Hematopoietic multipotent progenitor cell treated with erythropoietin and hydrocortisone succinate and interleukin-3 and kit ligand, for 15 days (in vitro differentiated cells): ENCODE measurements at places on chromosomes 11 and 22.

GRCh38 chr11:1932105-1932480 lies 12.6 kb downstream of the TNNT3 start:
- peak; percentile 79 for DNase-seq

- DNase-seq: no peak
Observed at GRCh38 chr22:45757936-45758335, 86.3 kb downstream of the ATXN10 start.

DNA sequence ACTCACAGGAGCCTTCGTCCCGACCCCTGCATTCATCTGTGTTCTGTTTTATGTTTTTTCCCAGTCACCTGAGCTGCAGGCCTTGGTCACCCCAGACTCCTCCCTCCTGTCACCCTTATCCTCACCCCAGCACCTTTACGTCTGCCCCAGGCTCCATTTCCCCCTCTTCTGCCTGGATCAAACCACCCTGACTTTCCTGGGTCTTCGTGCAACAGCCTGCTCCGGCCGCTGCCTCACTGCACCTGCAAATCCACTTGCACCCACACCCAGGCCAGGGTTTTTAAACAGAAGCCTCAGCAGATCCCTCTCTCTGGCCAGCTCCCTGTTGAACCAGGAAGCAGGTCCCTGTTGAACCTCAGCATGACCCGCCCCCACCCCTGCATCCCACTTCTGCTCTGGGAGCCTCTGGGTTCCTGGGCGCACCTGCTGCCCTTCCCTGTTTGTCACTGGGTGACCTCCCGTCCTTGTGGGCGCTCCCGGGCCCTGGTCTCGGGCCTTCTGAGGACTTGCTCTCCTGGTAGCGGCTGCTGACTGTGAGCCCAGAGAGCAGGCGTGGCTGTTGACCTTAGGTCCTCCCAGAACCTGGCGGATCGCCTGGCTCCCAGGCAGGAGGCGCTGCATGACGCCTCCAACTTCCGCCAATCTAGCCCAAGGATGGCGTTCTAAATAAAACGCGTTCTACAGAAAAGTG lies 12.8 kb downstream of the MAPK8IP2 start:
- DNase-seq: no peak

GRCh38 chr22:31968022-31968421 lies 23.7 kb downstream of the YWHAH start:
- no peak for DNase-seq

GRCh38 chr11:115162919-115163318 lies 341.3 kb downstream of the CADM1 start:
- no peak for DNase-seq

DNA sequence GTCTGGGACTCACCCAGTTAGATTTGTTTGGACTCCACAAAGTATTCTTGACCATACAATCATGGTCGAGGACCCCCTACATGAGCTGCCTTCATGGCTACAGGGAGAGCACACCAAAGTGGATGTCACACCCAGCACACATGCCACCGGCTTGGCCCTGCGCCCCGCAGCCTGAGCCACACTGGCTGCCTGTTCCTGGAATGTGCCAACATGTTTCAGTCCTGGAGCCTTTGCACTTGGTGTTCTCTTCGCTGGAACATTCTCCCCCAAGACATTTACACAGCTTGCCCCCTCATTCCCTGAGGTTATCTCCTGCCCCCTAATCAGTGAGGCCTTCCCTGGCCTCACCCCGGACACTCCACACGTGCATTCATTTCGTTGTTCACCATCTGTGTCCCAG lies 46.0 kb downstream of the PPARA start:
- peak; percentile 27 for DNase-seq

DNA sequence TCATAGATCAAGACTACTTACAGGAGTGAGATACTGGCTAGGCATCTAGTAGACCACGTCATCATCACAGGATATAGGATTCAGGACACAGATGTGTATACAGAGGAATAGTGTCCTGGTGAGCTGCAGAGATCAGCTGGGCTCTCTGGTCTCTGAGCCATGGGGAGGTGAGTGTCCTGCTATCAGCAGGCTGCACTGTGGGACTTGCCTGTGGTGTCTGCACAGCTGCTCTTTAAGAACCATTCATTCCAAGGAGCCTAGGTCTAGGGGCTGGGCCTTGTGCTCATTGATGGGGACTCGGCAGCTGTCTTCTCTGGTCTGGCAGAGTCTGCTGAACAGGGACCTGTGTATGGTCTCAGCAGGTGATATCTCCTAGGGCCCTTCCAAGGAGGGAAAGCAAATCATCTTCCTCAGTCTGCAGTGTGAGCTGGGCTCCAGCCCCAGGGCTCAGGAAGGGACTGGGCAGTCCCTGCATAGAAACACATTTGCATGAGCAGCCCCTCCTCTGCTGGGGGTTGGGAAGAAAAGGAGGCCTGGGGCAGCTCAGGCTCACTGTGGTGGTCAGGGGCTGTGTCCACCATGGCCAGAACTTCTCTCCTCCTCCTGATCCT lies 66.1 kb upstream of the VPREB1 start:
- DNase-seq: no peak

DNA sequence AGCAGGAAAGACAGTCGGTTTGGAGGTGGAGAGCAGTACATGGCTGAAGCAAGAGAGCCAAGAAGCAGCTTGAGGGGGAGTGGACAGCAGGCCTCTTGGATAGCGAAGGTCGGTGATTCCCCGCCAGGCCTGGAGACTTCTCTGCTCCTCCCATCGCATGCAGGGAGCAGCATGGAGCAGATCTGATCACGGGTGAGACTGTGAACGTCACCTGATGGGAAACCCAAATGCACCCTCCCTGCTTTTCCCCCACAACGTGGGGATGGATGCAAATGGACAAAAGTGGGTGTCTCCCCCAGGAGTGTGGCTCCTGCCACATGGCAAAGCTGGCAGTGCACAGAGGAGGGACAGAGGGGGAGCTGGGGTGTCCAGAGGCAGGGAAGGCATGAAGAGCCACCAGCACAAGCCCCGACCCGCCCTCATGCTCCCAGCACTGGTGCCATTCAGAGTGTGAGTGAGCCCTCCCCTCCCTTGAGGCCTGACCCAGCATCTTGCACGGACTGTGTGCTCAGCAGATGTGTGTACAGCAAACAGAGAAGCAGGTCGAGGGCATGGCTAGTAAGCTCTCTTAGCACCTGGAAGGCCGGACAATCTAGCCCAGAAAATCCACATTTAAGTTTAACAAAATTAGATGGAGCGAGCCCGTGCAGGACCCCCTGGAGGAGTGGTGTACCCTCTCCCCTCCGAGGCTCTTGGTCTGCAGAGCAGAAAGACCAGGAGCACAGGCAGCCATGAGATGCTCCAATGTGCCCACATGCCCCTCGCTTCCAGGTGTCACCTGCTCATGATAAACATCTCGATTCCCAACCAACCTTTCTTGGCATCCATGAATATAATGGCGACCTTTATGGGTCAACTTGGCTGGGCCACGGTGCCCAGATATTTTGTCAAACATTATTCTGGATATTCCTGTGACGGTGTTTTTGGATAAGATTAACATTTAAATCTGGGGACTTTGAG lies 661.7 kb downstream of the TBC1D22A start:
- no peak for DNase-seq
